Psoas muscle (tissue), 8 donors: ENCODE measurements at places on chromosomes 2 and 18. TPM values are rescaled to one million over a fixed set of nuclear protein-coding genes. Genes with fewer than 3 reads are reported as not detected.

Gene MDH1
- 207 TPM for total RNA-seq

Gene OSBPL6
- 147 TPM for total RNA-seq

Gene SERPINB10
- total RNA-seq = not detected

Gene G6PC2
- not detected for total RNA-seq

DNA sequence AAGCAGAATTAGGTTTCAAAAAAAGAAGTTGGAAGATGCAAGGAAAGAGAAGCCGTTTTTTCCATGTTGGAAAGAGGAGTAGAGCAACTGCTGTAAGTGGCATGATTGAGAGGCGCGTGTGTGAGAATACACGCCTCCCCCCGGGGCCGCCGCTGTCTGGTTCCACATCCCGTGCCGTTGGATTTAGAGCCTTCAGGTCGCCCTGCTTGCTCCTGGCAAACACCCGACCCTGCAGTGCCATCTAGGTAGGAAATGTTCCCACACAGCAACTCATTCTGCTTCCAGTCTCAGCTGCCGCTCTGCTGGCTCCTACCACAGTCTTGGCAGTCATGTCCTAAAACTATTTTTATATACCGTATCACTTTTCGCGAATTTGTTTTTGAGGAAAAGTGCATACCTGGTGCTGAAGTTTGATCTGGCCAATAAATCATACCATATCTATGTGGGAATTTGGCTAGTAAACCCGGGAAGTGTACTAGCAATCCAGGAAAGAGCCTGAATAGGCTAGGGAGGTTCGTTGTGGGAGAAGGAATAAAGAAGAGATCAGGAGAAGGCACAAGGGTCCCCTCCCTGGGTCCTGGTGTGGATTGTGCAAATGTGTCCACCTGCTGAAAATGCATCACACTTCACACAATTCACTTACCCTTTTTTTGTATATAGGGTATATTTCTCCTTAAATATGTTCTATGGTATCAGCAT is 372.7 kb downstream of the FBXO15 start:
- no peaks in the 10 kb centered on the region for H3K4me1 ChIP-seq
- H3K27me3 ChIP-seq = no peaks in the 10 kb centered on the region
- DNase-seq = no peak
- H3K36me3 ChIP-seq = no peaks in the 10 kb centered on the region

DNA sequence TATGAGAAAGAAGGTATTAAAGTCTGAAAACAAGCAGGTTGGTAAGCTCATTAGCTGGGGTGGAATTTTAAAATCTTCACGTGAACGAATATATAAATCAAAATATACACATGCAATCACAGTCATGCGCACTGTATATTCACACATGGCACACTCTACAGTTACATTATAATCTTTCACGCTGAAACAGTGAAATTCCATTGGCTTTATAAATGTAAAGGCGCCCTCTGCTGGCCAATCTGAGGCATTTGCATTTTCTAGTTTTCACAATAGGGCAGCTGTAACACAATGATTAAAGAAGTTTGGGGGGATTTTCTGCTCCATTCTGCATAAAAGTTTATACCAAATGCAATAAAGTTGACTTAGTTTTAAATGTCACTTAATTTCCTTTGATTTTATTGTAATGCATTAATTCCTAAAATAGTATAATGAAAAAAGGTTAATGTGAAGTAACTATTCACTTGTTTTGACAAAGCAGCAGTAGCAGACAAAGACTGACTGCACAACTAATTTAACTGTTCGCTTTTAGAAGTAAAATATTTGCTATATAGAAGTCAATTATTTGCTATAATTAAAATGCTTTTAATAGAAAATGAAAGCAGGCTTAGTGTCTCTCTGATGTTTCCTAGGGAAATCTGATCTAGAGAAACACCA is 17.2 kb downstream of the IFIH1 start:
- H3K4me1 ChIP-seq = peaks cover 5% of the 10 kb centered on the region
- no peak overlapping the region for H3K4me3 ChIP-seq
- no peaks in the 10 kb centered on the region for H3K36me3 ChIP-seq

- H3K27me3 ChIP-seq = no peaks in the 10 kb centered on the region
- no peak for DNase-seq
These were observed 58.7 kb downstream of the AQP12A start for GRCh38 chr2:240750409-240750808.

- H3K36me3 ChIP-seq = peaks cover 16% of the 10 kb centered on the region
- no peak overlapping the region for H3K4me3 ChIP-seq
- no peaks in the 10 kb centered on the region for H3K27me3 ChIP-seq
These were observed 49.7 kb downstream of the STK25 start for GRCh38 chr2:241458687-241459086.

DNA sequence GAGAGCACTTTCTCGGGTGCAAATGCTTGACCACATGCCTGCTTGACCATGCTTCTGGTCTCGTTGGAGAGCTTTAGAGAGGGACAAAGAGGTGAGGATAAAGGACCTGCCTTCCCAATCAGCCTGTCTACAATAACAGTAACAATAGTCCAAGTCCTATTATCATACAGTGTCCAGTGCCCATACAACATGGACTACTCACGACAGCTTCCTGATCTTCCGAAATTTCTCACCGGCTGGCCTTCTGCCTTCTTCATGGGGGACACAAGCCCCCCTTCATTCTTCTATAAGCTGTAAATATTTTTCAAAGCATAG is 329.0 kb downstream of the PAX3 start:
- no peak for DNase-seq
- H3K36me3 ChIP-seq = no peaks in the 10 kb centered on the region
- H3K27me3 ChIP-seq = no peaks in the 10 kb centered on the region

DNA sequence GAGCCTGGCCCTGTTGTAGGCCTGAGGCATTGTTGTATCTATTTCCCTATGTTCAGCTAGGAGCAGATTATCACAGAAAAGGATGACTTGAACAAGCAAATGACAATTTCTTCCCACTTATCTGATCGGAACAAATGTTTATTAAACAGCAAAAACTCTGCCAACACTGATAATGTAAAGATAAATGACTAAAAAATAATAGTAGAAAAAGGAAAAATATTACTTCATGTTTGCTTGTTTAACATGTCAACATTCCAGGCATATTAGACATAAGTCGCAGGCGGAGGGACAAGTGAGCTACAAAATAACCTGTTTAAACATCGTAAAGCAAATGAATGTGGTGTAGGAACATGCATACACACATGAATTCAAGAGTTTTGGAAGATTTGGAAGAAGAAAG is 257.9 kb downstream of the TMX3 start:
- no peaks in the 10 kb centered on the region for H3K4me1 ChIP-seq
- DNase-seq = no peak
- no peak overlapping the region for H3K4me3 ChIP-seq
- H3K27me3 ChIP-seq = no peaks in the 10 kb centered on the region

DNA sequence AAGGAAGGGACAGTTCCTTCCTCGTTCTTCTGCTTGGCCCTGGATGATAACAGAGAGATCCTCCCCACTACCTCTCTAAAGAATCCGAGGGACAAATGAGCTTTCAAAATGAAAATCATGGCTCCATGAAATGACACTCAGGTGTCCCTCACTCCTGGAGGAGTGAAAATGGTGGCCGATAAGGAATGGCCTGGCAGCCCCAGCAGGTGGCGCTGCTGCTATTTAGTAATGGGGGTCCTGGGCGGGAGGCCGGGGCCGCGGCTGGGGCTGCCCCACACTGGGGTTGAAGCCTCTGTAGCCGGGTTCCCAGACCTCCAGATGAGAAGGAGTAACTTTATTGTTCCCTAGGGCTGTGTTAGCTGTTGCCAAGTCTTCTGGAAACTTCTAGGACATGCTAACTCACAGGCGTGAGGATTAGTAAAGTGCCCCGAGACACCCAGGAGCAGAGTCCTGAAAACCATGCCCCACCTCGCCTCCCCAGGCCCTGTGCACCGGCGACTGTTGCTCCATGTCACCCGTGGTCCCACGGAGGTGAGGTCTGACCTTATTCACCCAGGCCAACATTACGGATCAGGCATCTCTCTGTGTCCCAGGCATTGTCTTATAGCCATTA is 138.0 kb downstream of the CTIF start:
- H3K27ac ChIP-seq = peak overlapping the region; percentile 30
- DNase-seq = peak; percentile 74
- H3K36me3 ChIP-seq = peaks cover 13% of the 10 kb centered on the region
